ENCODE measurements at places on chromosomes 7 and 10.

- no peak for DNase-seq
Observed at GRCh38 chr7:106779877-106780276, 85.2 kb upstream of the PIK3CG start.

GRCh38 chr10:57202356-57202755, 841.3 kb upstream of the ZWINT start:
- DNase-seq, result no peak

DNA sequence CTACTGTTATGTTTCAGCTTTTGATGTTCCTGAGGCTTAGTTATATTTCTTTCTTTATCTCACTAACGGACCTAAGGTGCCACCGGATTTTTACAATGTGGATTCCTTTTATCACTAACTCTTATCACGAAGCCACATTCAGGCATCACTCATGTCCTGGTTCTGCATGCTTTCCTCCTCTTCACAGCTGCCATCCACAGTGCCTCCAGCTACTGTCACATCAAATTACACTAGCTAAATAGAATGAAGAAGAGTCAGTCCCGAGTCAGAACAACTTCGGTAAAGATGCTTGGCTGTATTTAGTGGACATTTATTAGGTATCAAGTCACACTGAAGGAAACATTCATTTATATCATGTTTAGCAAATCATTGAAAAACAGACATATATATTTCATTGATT, 153.2 kb downstream of the NEBL start:
- DNase-seq, result no peak

DNA sequence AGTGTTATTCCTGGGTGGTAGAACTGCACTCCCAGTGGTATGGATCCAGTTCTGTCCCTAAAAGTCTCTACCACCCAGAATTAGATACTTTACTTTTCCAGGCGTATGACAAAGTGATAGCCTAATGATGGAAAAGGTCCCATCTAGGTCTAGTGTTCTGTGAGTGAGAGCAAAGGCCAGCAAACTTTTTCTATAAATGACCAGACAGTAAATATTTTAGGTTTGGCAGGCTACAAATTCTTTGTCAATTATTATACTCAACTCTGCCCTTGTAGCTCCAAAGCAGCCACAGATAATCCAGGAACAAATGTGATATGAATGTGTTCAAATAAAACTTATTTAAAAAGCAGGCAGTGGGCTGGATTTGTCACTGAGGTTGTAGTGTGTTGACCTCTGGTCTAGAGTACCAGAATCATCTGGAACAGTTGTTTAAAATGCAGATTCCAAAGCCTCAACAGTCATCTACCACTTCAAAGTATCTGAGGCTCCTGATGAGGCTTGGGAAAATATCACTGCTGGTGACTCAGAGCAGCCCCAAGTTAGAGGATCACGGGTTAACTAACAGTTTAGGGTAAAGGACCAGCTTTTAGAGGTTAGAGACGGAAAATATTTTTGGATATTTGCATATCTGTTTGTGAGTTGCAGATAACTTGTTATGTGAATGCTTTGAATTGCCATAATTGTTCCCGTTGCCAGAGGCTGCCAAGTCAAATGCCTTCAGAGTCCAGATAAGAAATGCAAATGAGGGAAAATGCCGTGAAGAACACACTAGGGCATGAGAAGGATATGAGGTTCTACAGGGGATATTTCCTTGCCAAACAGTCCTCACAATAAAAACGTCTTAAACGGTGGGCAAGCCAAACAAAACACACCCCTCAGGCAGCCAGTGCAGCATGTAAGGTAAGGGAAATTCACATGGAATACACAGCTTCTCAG, 19.4 kb downstream of the NRAP start:
- DNase-seq, result no peak

GRCh38 chr10:131838966-131839742, 61.7 kb upstream of the PPP2R2D start:
- DNase-seq, result no peak

- DNase-seq, result no peak
Observed at GRCh38 chr10:48292616-48293015, 13.9 kb upstream of the MAPK8 start.

GRCh38 chr10:6217611-6218010, 14.9 kb downstream of the PFKFB3 start:
- no peak for DNase-seq
